Astrocyte of the hippocampus (primary cell): ENCODE measurements at places on chromosomes 12 and 14.
A peak's percentile ranks its signal among the peaks of the same experiment; 100 is the strongest.

DNA sequence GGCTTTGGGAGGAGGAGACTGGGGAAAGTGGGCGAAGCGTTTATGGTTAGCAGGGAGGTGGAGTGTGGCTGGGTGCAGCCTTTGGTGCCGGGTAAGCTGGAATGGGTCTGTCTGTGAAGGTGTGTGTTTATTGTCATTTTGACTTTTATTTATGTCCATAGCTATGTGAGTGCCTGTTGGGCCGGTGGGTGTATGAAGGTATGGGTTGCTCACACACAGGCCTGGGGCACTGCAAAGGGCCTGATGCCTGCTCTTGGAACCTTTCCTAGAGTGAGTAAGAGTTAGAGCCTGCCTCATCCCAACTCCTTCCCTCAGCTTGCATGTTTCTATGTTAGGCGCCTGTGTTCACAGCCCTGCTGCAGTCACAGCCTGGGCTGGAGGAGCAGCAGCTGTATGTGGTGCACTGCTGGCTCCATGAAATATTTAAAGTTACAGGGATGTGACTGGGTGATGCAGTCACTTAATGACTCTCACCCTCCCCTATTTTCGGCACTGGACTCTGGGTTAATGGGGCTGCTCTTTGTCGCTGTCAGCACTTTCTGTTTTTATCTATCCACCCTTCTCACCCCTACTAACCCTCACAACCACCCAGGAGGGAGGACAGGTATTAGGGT is 2.6 kb upstream of the PPP1R1A start:
- DNase-seq: no peak

DNA sequence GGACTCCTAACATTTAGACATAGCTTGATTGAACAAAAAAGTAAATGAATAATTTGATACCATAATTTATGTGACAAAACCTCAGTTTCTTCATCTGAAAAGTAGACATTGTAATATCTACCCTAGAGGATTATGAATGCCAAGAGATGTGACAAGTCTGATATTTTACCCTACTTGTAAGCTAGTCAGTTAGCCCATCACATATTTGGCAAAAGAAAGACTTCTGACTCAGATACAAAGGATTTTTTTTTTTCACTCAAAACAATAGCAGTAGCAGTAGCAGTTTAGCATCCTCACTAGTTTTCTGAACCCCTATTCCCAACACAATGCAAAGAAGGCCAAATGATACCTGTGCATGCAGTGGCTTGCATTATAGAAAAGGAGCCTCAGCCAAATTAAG is 377.3 kb upstream of the E2F7 start:
- DNase-seq: no peak

DNA sequence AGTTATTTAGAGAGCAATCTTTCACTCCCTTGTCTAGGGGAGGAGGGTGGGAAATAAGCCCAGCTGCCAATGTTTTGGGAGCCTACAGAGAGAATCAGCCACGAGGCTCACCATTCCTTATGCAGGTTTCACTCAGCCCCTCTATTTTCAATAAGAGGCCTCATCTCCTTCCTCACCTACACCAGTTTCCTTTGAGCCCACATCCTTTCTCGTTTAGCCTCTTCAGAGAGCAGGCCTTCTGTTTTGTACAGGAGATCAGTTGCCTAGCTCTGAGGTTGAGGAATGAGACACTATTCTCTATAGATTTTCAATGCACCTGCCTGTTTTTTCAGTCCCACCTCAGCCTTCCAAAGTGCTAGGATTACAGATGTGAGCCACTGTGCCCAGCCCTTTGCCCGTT is 17.9 kb downstream of the SNAPC1 start:
- DNase-seq: no peak

DNA sequence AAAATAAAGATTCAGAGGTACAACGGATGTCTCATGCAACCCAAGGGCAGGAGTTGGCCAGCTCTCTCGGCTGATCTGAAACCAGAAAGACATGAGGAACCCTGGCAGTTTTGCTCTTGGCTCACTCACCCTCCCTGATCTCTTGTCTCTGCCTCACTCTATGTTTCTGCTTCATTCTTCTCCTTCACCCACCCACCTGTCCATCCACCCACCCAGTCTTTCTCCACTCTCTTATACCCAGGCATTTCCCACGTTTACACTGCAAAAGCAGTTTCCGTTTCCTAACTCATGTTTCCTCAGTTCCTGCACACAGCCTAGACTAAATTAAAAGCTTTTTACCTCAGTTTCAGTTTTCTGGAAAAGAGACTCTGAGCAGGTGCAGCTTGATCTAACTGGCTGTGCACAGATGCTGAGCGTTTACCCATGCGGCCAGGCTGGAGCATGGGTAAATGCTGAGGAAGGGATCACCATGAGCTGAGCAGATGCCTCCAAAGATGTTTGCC is 157.6 kb downstream of the PRKCH start:
- DNase-seq: no peak

- DNase-seq: no peak
These were observed 194.8 kb downstream of the LRIG3 start for GRCh38 chr12:58725400-58726105.

GRCh38 chr14:44300916-44301315 is 206.2 kb downstream of the FSCB start:
- DNase-seq: no peak

- no peak for DNase-seq
These were observed 25.7 kb downstream of the PMCH start for GRCh38 chr12:102171951-102172350.

DNA sequence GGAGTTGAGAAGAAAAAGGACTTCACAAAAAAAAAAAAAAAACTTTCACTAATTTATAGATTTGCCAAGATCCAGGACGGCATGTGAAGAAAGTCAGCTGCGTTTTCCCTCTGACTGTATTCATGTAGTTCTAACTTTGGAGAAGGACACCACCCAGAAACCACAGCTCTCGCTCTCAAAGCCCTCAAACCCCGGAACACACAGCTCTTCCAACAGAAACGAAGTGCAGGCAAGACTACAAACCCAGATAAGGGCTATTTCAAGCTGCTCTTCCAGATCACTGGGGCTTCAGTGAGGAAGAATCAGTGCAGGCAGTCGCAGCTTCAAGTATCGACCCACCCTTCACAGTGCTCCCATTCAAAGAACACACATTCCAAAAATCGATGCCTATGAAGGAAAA is 13.2 kb downstream of the KCNH5 start:
- no peak for DNase-seq

DNA sequence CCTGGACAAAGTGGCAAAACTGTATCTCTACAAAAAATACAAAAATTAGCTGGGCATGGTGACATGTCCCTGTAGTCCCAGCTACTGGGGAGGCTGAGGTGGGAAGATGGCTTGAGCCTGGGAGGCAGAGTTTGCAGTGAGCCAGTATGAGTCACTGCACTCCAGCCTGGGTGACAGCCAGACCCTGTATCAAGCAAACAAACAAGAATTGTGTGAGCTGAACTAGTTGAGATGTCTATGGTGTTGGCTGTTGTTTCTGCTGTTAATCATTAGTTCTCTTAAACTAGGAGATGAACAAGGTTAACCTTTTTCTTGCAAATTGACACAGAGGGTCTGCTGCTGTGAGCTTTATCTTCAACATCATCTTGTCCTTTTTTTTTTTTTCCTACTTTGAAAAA is 23.6 kb downstream of the RASSF3 start:
- peak; percentile 80 for DNase-seq

DNA sequence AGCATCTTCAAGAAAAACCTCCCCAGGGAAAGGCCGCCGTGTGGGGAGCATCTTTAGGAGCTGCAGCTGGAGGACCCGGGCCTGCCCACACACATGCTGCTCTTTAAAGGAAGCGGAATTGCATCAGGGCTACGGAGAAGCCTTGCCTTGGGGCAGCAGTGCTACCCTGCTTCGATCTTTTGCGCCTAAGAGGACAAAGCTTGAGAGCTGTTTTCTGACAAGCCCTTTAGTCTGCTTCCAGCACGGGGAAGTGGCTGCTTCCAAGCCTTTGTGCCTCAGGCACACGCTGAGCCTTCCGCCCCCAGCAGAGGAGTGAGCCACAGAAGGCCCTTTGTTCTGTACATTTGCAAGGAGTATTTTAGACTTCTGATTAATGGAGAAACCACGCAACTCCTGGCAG is 31.5 kb downstream of the COA8 start:
- peak; percentile 90 for DNase-seq

GRCh38 chr14:32336702-32337101 is 7.6 kb downstream of the AKAP6 start:
- DNase-seq: no peak

DNA sequence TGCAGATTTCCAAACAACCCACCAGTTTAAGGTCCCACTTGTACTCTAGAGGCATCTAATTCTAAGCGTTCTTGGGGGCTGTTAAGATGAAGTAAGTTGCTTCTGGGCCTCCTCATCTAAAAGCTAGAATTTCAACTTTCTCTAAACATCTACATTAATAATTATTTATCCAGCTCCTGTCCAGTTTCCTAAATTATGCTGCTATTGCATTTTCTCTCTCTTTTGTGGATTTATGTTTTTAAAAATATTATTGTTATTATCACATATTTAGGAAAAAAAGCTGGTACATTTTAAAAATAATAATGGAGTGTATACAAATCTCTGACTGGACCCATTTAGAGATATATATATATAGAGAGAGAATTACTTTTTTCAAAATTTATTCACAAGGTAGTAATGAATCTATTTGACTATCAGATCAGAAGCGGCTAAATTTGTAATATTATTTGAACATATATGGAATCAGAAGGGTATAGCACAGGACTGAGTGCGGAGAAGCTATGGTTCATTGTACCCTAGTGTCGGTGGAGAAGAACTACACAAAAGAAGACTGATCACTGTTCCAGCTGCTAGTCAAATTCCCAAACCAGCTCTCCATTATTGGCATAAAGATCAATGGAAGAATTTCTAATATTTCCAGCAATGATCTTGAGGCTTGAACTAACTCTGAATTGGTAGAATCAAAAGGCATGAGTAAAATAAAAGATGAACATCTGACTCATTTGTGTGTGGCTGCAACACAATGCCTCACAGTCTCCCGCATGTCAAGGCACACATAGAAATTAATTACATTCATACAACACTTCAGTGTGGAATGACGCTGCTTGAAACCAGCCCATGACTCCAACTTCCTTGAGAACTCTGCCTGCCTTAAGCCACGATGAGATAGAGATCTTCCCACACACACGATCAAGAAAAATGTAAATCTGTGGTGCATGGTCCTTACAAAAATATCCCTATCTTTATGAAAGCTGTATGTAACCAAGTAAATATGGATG is 433.4 kb upstream of the OR4E1 start:
- DNase-seq: no peak

DNA sequence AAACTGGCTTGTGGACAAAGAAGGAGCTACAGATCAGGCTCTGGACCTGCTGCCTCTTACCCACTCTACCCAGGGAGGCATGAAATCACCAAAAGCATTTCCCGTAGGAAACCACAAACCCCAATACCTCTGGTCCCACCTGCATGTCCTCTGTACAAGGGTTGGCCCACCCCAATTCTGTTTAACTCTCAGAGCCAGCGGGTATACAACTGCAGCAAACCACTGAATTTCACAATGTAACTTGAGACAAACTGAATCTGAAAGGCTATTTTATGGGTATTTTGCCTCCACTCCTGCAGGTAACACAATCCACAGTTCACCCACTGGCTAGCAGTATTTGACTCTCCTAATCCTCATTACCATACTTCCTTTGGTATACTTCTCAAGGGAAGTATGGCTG is 16.5 kb downstream of the SIX1 start:
- no peak for DNase-seq

DNA sequence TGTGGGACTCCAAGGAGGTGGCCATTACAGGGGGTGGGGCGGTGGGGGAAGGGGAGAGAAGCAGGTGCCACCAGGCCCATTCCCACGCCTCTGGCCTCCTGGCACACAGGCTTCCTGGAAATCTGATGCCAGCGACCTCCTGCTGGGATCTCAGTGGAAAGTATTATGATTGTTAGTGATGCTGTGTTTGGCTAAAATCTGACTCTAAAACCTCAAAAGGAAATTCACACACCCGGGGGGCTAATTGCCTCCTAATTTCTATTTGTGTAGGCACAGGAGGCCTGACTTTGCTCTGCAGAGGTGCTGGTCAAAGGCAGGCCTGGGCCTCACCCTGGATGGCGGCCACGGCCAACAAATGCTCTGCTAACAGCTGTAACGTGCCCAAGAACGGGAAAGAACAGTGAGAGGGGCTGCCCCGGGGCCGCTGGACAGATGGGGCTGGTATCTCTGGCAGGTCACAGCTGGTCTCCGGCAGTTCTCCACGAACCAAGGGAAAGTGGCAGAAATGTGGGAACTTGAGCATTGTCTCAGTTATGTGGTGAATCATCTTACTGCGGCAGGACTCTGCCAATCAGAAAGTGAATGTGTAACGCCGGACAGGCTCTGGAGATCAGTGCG is 14.3 kb downstream of the FAM181A start:
- DNase-seq: peak; percentile 91

- peak; percentile 30 for DNase-seq
These were observed 1.6 kb upstream of the PPP2R5E start for GRCh38 chr14:63544591-63545299.

GRCh38 chr12:118274066-118274465 is 98.6 kb downstream of the TAOK3 start:
- no peak for DNase-seq

- no peak for DNase-seq
These were observed 175.8 kb upstream of the HMGA2 start for GRCh38 chr12:65648461-65648860.

GRCh38 chr12:88934163-88934747 is 354.0 kb upstream of the KITLG start:
- peak; percentile 68 for DNase-seq

DNA sequence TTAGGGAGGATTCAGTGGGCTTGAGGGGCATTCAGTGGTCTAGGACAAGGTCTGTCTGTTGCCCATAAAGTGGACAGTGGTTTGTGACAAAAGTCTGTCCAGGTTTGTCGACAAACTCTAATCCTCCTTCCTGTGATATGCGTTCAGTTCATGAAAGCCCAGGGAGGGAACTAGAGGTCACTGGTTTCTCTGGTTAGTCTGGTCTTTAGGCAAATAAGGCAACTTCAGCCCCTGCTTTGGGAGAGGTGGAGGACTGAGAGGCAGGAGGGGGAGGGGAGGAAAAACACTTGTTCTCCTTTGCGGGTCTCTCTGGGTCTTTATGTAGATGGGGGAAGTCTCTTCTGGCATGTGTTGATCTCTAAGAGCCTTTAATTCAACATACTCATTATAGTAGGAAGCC is 235.1 kb upstream of the PWP1 start:
- no peak for DNase-seq

- DNase-seq: peak; percentile 91
These were observed 99.2 kb downstream of the SCARB1 start for GRCh38 chr12:124764451-124764850.

GRCh38 chr12:108306506-108306905 is 32.6 kb downstream of the CMKLR1 start:
- DNase-seq: no peak

DNA sequence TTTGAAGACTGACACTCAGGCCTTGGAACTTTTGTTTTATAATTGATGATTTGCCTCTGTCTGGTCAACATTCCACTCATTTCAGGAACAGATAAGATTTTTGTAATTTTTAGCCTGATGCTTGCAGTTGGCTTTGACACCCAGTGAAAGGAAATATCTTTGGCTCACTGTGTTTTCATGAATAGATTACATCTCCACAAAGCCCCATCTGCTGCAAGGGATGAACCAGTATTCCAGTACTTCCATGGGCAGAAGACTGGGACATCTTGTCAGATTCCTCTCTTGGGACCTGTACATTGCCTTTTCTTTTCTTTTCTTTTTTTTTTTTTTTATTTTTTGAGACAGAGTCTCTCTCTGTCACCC is 28.4 kb downstream of the GSG1 start:
- no peak for DNase-seq

GRCh38 chr14:68487805-68488590 is 304.9 kb downstream of the ZFP36L1 start:
- DNase-seq: peak; percentile 33

GRCh38 chr12:92452763-92453162 is 250.0 kb upstream of the PLEKHG7 start:
- no peak for DNase-seq
